CD4-positive, alpha-beta T cell treated with Interleukin-10 for 1 hour (primary cell): ENCODE measurements at places on chromosomes 1 and 21.

DNA sequence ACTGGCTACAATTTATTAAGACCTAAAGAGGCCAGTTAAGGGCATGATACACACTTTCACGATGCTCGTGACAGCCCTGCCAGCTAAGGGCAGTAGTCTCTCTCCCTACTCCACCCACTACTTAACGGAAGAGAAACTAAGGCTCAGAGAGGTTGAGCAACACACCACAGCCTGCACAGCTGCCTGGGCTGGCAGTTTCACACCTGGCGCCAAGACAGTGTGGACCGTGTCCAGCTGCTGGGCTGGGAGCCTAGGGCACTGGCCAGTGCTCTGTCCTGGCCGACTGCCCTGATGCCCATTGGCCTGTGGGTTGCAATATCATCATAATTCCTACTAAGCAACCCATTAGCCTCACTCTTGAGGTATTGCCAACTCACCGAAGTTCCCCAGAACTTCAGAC is 27.6 kb downstream of the TENT5C start:
- DNase-seq = no peak

- DNase-seq = no peak
Observed at GRCh38 chr1:151495316-151495715, 15.9 kb upstream of the CGN start.

- DNase-seq = no peak
Observed at GRCh38 chr1:68600049-68600661, 103.3 kb upstream of the DEPDC1 start.

DNA sequence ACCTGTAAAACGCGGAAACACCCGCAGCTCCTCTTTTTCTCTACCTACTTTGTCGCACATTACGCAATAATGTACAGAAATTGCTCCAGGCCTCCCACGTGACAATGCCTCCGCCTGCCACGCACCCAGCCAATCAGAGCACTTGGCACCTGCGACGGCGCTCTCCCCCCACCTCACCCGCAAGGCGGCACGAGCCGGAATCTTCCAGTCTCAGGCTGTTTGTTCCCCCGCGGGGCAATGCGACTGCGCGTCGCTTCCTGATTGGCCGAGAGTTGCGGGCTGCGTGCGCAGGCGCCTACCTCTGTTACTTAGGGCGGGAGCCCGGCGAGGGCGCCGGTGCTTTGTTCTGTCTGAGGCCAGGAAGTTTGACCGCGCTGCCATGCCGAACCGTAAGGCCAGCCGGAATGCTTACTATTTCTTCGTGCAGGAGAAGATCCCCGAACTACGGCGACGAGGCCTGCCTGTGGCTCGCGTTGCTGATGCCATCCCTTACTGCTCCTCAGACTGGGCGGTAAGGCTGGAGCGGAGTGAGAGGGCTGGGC is at the start of gene MAEL:
Gene MAEL, plus strand, starts transcription at position 307 of the 542 bp plus-strand sequence. Its CDS starts 73 bp downstream, at position 380.
- DNase-seq = no peak

DNA sequence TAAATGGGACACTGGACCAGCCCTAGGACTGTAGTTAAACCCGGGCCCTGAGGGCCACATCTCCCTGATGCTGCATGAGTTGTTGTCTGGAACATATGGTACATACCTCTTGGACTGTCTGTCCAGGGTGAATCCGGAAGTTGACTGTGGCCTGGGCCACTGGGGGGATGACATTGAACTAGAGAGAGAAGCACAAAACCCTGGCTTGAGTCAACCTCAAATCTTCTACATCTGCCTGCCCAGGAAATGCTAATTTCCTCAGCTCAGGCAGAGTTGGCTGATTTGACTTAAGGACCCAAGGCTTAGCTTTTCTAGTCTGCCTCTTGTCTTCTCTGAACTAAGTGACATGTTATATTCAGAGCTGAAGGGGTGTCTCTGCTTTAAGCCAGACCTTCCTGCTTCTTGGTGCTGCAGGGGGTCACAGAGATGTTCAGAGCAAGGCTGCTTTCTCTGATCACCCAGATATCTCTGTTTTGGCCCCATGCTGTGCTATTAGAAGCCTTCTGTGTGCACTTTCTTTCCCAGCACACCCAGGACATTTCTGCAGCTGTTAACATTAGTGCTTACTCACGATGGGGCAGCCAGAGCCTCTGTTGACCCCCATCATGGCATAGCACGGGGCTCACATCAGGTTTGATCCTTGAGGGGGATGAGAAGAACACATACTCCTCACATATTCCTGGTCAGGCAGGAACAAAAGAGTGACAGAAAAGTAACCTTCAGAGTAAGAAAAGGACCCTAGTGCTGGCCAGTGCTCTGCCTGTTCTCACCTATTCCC is 9.6 kb downstream of the PM20D1 start:
- no peak for DNase-seq

DNA sequence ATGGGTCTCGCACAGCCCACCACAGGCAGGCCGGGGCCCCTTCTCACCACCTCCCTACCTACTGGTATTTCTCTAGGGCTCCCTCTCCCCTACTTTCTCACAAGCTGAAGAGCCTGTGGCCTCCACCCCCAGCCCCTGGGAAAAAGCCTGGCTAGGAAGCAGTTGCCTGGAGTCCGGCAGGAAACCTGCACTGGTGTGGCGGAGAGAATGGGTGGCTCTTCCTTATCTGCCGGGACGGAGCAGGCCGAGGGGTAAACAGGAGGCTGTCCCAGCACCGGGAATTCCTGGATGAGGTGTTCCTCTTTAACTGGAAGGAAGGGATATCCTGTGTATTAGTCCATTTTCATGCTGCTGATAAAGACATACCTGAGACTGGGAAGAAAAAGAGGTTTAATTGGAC is 125.8 kb downstream of the TLR5 start:
- no peak for DNase-seq
